ENCODE measurements at places on chromosomes 2 and 18. TPM values are rescaled to one million over a fixed set of nuclear protein-coding genes. Genes with fewer than 3 reads are reported as not detected.

DNA sequence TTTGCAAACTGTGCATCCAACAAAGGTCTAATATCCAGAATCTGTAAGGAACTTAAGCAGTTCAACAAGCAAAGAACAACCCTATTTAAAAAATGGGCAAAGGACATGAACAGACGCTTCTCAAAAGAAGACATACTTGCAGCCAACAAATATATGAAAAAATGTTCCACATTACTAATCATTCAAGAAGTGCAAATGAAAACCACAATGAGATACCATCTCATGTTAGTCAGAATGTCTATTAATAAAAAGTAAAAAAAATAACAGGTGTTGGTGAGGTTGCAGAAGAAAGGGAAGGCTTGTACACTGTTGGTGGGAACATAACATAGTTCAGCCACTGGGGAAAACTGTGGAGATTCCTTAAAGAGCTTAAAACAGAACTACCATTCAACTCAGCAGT, 126.2 kb downstream of the NAT8 start:
- H3K4me3 ChIP-seq: no peak overlapping the region
- H3K4me1 ChIP-seq: no peaks in the 10 kb centered on the region
- H3K36me3 ChIP-seq: peaks cover 32% of the 10 kb centered on the region

- no peak for DNase-seq
- no peak overlapping the region for H3K4me3 ChIP-seq
These were observed 77.8 kb upstream of the TMEM87B start for GRCh38 chr2:111977240-111977639.

- H3K27me3 ChIP-seq: no peaks in the 10 kb centered on the region
- H3K4me3 ChIP-seq: peak overlapping the region; percentile 64
- DNase-seq: no peak
- peaks cover 21% of the 10 kb centered on the region for H3K4me1 ChIP-seq
- H3K27ac ChIP-seq: peak overlapping the region; percentile 98
These were observed 4.4 kb upstream of the SPRED2 start for GRCh38 chr2:65436824-65437221.

DNA sequence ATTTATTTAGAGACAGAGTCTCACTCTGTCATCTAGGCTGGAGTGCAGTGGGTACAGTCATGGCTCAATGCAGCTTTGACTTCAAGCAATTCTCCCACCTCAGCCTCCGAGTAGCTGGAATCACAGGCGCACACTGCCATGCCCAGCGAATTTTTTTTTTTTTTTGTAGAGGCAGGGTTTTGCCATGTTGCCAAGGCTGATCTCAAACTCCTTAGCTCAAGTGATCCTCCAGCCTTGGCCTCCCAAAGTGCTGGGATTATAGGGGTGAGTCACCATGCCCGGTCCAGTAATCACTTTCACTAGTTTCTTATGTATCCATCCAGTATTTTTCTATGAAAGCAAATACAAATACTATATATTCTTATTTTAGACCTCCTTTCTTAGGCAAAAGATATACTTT, 24.0 kb downstream of the PRKAG3 start:
- H3K4me3 ChIP-seq: no peak overlapping the region
- no peaks in the 10 kb centered on the region for H3K27me3 ChIP-seq
- no peak for DNase-seq

DNA sequence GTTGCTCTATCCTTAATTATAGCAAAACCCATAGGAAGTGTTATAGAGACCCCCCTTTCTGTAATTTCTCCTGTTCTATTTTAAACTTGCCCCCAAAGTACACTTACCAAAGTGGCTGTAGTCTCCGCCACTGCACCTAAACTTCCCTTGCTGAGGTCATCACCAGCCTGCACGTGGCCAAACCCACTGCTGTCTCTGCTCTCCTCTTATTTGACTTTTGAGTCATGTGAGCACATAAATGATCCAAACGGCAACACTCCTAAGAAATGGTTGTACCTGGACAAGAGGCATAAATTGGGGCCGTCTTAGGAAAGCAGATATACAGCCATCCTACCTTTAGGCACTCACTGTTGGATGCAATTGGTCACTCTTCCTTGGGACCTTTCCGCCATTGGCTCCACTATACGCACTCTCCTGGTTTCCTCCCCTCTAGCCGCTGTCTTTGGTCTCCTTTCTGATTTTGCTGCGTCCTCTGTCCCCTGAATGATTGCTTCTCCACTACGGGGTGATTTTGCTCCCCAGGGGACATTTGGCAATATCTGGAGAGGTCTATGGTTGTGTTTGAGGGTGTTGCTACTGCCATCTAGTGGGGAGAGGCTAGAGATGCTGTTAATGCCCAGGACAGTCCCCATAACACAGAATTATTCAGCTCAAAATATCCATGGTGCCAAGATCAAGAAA, 19.2 kb upstream of the IL36G start:
- no peaks in the 10 kb centered on the region for H3K36me3 ChIP-seq
- no peak overlapping the region for H3K27ac ChIP-seq
- H3K4me1 ChIP-seq: no peaks in the 10 kb centered on the region

DNA sequence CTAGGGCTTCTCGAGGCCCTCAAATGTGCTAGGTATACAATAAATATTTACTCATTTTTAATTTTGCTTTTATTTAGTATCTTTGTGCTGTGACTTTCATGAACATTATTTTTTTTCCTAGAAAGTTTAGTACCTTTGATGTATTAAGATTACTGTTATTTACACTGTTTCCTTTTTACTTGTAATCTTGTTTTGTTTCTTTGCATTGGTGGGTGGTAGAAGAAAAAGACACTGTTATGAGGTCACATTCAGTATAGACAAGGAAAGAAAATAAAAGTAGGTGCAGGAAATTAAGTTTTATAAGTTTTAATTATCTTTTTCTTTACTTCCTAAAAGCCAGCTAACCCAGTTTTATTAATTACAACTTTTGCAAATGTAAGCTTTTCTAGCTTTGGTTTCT, 23.0 kb downstream of the MALT1 start:
- no peak overlapping the region for H3K27ac ChIP-seq
- H3K4me3 ChIP-seq: no peak overlapping the region
- no peaks in the 10 kb centered on the region for H3K36me3 ChIP-seq
- no peak for DNase-seq
- no peaks in the 10 kb centered on the region for H3K27me3 ChIP-seq

DNA sequence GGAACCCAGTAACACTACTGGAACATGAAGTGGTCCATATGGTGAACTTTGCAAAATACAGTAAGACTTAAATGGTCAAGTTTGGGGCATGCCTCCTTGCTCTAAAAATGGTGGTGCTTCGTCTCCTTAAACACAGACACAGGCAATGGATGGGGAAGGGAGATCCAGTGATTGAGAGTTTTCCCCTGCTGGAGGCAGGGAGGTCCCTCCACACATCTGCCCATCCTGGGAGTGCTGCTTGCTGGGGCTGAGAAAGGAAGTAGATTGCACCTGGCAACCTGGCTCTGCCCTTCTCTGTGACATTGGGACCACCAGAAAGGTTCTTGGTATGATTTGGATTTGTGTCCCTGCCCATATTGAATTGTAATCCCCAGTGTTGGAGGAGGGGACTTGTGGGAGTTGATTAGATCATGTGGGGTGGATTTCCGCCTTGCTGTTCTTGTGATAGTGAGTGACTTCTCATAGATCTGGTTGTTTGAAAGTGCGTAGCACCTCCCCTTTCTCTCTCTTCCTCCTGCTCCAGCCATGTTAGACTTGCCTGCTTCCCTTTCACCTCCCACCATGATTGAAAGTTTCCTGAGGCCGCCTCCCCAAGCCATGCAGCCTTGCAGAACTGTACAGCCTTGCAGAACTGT, 35.4 kb upstream of the SKOR2 start:
- no peaks in the 10 kb centered on the region for H3K36me3 ChIP-seq
- no peaks in the 10 kb centered on the region for H3K4me1 ChIP-seq
- peaks cover 46% of the 10 kb centered on the region for H3K27me3 ChIP-seq
- H3K4me3 ChIP-seq: no peak overlapping the region

GRCh38 chr2:235612181-235612950, 118.5 kb downstream of the AGAP1 start:
- no peak overlapping the region for H3K27ac ChIP-seq
- H3K4me1 ChIP-seq: peaks cover 50% of the 10 kb centered on the region
- no peaks in the 10 kb centered on the region for H3K36me3 ChIP-seq
- H3K4me3 ChIP-seq: no peak overlapping the region
- no peaks in the 10 kb centered on the region for H3K27me3 ChIP-seq

GRCh38 chr2:36881816-36882215, 84.5 kb downstream of the STRN start:
- no peak overlapping the region for H3K27ac ChIP-seq
- peaks cover 92% of the 10 kb centered on the region for H3K36me3 ChIP-seq
- H3K27me3 ChIP-seq: no peaks in the 10 kb centered on the region
- DNase-seq: no peak

GRCh38 chr2:25521126-25521525, 152.3 kb downstream of the DTNB start:
- no peak overlapping the region for H3K4me3 ChIP-seq
- H3K27me3 ChIP-seq: no peaks in the 10 kb centered on the region
- no peaks in the 10 kb centered on the region for H3K36me3 ChIP-seq
- H3K4me1 ChIP-seq: no peaks in the 10 kb centered on the region
- DNase-seq: no peak
- H3K27ac ChIP-seq: no peak overlapping the region

DNA sequence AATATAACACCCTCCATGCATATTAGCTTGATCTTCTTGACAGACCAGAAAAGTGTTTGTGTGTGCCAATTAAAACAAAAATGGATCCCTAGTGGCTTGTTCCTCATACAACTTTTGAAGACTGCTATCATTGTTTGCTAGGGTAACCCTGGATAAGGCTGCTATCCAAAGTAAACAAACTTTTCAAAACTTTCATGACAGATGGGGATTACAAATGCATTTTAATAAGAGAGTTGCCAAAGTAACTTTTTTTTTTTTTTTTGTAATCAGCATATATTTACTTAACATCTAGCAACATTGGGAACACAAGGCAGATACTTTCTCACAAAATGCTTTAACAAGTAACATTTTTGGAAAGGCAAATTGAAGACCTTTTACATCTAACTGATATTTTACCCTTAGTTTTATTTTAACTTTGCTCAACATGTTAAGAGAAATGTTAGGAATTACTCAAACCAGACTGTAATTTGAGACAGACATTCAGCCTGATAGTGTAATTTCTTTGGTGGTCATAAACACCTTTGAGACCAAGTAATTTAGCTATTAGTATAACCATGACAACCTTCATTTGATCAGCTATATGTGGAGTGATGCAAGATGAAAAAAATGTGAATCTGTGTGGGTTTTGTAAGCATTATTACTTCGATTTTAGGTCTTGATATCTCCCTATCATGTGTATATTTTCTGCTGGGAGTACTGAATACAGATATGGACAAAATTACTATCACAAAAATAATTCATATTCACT, 300.9 kb downstream of the ARHGAP15 start:
- no peak overlapping the region for H3K4me3 ChIP-seq
- H3K4me1 ChIP-seq: no peaks in the 10 kb centered on the region
- no peak for DNase-seq
- no peaks in the 10 kb centered on the region for H3K36me3 ChIP-seq
- peak overlapping the region; percentile 37 for H3K27ac ChIP-seq
- no peaks in the 10 kb centered on the region for H3K27me3 ChIP-seq

DNA sequence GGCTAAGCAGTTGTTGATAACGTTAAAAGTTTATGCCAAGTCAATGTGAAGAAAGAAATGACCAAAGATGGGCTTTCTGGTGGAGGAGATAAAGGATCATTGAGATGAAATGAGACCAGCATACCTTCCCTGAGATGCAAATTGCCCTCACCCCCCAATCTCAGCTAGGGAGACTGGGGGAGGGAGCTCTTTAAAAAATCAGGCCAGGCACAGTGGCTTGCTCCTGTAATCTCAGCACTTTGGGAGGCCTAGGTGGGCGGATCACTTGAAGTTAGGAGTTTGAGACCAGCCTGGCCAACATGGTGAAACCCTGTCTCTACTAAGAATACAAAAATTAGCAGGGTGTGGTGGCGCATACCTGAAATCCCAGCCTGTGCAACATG, 30.9 kb upstream of the KCMF1 start:
- no peak for DNase-seq
- no peaks in the 10 kb centered on the region for H3K36me3 ChIP-seq
- no peaks in the 10 kb centered on the region for H3K4me1 ChIP-seq
- H3K27me3 ChIP-seq: no peaks in the 10 kb centered on the region

GRCh38 chr2:229815858-229816257, 101.5 kb upstream of the DNER start:
- H3K36me3 ChIP-seq: peaks cover 86% of the 10 kb centered on the region
- H3K4me1 ChIP-seq: no peaks in the 10 kb centered on the region
- no peak overlapping the region for H3K27ac ChIP-seq

DNA sequence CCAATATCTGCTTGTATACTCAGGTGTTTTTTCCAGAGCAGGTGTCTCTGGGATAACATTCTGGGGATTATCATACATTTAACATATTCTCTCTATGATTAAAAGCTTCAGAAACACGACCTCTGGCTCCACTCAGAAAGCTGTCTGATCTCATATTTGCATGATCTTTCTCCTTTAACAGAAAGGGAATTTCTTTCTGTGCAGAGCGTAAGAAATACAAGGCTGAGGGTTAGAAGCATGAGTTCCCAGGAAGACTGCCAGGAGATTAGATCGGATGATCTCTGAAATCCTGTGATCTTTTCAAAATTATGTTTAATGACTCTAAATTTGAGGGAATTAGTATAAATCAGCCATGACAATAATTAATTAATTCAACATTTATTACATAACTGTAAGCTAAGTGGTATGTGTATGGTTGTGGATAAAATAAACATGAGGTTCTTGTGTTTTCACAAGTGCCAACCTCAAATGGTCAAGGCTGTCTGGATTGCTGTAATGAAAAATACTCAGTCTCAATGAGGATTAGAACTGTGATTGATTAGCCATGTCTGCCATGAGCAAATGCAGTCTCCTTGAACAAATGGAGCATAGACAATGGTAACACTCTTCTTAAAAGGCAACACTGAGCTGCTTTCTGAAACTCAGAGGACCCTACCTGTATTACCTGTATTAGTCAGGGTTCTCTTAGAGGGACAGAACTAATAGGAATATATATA, 304.9 kb downstream of the STK39 start:
- H3K4me3 ChIP-seq: no peak overlapping the region
- H3K4me1 ChIP-seq: no peaks in the 10 kb centered on the region
- no peak for DNase-seq
- H3K27ac ChIP-seq: no peak overlapping the region

DNA sequence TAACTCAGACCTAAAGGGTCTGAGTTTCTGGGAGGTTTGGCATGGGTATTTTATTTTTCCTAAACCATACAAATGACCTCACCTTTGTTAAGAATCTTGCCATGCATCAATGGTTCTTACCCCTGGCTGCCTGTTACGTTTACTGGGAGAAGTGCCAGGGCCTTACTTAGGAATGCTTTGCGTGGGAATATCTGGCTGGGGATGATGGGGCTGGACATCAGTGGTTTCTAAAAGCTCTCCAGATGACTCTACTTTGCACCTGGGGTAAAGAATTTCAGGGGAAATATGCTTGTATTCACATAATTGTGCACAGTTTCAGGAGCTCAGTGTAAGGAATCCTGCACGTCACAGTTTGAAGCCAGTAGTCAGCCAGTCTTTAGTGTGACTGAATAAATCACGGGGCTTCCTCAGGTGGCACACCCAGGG, 18.2 kb upstream of the DAW1 start:
- H3K36me3 ChIP-seq: no peaks in the 10 kb centered on the region
- H3K4me3 ChIP-seq: no peak overlapping the region
- H3K27me3 ChIP-seq: no peaks in the 10 kb centered on the region
- DNase-seq: no peak
- H3K27ac ChIP-seq: no peak overlapping the region

RBM43 gene
- total RNA-seq: 1.3 TPM

CIB4 gene
- total RNA-seq: not detected

GTF2A1L gene
- total RNA-seq: not detected

EGR4 gene
- not detected for total RNA-seq
